NT2/D1 (cell line): ENCODE measurements at places on chromosomes 11 and 22.
A peak's percentile ranks its signal among the peaks of the same experiment; 100 is the strongest.

GRCh38 chr11:11697796-11698195 lies 76.0 kb upstream of the GALNT18 start:
- DNase-seq: no peak

- peak; percentile 32 for DNase-seq
Observed at GRCh38 chr22:42299586-42300258, 29.3 kb upstream of the TCF20 start.

DNA sequence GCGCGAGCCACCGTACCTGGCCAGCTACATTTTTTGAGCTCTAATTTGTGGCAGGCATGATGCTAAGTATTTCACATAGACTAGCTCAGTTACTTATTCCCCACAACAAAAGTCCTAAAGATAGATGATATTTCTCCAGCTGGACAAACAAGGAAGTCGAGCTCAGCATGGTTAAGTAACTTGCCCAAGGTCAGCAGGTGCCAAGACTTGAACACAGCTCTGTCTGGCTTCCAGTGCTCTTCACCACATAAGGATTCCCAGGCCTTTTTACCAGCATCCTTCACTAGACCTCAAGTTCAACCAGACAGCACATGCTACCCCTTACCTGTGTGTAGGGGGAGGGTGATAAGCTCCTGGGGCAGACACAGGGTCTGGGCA lies 177.3 kb upstream of the NCAM1 start:
- no peak for DNase-seq

GRCh38 chr22:18024956-18025720 lies 777 bp upstream of the MICAL3 start:
- DNase-seq: no peak

DNA sequence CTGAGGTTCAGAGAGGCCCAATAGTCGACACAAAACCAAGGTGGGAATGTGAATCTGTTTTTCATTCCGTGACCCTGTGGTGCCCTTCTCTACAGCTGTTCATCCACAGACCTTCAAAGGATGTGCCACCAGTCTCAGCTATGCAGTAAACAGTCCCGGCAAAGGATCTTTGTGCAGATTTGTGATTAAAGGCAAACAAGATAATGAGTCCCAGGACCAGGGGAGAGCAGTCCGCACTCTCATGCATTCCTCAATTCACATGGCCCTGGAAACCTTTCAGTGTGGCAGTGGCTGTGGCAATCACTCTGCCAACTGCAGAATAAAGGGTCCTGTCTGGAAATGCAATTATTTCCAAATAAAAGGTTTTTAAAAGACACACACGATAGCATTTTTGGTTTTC lies 418.6 kb downstream of the TENM4 start:
- no peak for DNase-seq

- DNase-seq: no peak
Observed at GRCh38 chr11:110032957-110033570, 60.1 kb upstream of the ZC3H12C start.

GRCh38 chr22:31138126-31138525 lies 2.2 kb downstream of the PLA2G3 start:
- DNase-seq: no peak

DNA sequence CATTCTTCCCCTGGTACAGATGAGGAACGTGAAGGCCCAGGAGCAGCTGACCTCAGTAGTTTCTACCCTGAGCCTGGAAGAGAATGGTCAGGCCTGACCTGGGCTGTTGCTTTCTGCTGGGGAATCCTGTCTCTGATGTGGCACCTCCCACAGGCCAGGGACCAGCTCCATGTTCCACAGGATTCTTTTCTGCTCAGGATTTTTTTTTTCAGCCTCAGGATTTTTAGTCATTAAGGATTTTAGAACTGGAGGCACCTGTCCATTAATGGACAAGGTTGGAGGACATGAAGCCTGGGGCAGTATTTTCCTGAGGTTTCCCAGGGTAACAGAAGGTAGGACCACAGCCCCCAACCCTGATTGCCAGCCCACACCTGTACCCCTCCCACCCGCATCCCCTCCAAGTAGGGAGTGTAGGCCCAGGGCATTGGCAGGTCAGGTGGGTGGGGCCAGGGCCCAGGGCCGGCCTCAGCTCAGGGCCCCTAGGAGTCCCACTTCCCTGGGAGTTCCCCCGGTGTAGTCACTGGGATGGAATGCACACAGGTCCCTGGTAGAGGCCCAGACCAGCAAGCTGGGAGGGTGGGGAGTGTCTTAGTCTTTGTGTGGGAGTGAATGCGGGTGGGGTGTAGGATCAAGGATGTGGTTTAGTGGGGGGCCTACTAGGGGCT lies 16.1 kb downstream of the BIK start:
- no peak for DNase-seq

DNA sequence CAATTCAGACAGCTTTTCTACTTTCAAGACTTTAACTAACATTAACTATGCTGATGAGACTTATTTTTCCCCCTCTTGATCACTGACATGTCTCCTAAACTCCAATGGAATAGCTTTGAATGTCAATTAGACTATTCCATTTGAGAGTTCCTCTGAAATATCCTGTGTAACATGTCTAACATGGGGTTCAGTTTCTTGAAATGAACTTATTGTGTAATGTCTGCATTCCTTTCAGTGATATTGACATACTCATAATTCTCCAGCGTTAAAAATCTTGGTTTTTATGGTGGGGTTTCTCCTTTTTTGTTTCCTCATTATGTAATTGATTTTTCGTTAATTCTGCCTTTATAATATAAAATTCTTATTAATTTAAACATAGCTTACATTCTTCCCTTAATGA lies 37.7 kb upstream of the SPTBN2 start:
- no peak for DNase-seq

DNA sequence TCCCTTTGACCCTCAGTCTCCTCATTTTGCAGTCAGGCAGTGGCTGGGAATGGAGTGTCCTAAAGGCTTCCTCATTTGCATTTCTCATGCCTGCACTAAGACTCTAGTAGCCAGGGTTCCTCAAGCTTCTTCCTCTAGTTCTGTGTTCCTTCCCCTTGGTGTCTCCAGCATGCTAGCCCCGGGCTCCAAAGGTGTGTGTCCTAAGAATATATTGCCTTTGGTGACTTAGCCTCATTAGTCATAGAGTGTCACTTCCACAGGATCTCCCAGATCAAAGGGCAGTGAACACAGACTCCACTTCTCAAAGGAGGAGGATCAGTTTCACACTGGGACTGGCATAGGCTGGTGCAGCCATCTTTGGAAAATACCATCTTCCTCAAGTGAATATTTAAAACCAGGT lies 21.4 kb upstream of the ACER3 start:
- no peak for DNase-seq

DNA sequence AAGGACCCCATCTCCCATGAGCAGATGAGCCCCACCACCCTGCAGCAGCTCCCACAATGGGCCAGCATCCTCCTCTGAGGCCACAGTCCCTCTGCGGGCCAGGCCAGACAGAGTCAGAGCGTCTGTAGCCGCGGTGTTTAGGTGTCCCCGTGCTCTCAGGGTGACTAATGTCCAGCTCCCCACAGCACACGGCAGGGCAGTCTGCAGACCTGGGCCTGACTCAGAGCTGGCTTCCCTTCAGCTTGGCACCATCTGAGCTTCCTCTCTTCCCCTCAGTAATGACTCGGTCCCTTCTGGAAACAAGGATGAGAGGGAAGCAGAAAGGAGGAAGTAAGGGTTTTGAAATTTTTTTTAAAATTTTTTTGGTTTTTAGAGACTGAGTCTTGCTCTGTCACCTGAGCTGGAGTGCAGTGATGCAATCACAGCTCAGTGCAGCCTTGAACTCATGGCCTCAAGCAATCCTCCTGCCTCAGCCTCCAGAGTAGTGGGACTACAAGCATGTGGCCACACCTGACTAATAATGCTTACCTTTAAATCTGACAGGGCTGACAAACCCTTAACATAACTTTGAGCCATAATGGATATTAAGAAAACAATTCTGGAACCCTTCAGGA lies 28.5 kb downstream of the LRRC74B start:
- DNase-seq: no peak

DNA sequence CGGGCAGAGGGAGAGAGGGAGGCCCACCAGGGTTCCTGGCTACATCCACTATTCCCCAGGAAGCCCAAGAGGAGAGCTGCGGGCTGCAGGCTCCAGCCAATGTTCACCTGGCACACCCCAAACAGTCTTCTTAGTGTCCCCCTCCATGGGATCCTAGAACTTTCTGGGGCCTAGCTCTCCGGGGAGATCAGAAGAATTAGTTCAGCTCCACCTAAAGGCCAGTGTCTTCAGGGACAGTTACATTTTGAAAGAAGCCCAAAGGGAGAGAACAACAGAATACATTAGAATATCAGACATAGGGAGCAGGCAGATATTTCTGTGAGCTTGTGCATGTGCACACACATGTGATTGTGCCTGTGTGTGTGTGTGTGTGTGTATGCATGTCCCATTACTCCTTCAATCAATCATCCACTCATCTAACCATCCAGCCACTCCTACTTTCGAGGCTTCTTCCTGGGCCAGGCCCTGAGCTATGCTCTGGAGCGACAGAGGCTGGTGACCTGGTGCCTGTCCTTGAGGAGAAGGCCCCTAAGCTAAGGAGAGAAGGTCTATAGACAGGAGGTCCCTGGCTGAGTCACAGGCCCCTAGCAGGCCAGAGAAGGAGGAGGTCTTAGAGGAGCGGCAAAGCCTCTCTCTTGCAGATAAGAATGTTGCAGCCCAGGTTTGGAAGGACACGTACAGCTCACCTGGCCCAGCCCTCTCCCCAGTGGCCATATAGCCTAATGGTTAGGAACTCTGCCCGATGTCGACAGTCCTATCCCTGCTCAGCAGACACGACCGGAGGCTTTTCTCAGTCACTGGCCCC lies 165.5 kb downstream of the DSCAML1 start:
- DNase-seq: no peak

DNA sequence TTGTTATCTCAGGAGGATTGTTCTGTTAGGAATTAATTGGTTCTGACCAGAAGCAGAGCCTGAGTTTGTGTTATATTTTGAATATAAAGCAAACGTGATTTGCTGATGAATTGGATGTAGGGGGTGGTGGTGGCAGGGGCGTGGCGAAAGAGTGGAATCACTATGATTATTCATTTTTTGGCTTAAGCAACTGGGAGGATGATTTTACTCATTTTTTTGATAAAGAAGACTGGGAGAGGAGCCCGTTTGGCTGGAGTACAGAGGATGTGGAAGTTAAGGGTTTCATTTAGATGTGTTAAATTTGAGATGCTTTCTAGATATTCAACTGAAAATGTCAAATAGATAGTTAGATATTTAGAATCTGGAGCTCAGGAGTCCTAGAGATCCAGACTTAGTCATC lies 83.4 kb upstream of the MYO18B start:
- no peak for DNase-seq

- DNase-seq: no peak
Observed at GRCh38 chr11:9211322-9211721, 53.8 kb downstream of the DENND5A start.

DNA sequence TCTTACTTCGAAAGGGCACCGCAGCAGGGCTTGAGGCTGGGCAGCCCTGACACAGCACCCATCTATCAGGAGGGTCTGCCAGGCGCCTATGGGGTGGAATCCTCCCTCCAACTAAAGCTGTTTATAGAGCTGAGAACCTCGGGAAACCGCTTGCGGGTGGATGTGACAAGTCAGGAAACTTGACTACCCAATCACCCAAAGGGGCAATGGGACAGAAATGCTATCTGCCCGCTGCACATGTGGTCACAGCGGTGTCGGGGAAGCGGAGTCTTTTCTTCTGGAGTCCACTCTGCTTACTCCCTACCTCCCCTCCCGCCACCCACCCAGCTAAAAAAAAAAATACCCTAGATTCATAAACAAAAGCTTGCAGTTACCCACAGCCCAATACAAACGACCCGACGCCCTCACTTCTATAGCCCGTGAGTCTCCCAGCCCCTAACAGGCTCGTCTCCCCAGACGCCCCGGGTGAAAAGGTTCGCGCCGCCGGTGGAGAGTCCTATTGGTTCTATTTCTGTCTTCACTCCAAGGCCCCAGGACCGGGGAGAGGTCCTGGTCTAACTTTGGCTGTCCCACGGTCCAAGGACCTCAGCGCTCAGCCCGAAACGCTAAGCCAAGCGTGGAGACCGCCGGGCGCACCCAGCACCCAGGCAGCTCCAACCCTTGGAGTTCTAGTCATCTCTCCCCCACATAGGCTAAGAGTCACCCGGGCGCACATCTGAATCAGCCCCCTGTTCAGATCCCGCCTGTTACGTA lies 1.4 kb downstream of the TRPC6 start:
- no peak for DNase-seq

DNA sequence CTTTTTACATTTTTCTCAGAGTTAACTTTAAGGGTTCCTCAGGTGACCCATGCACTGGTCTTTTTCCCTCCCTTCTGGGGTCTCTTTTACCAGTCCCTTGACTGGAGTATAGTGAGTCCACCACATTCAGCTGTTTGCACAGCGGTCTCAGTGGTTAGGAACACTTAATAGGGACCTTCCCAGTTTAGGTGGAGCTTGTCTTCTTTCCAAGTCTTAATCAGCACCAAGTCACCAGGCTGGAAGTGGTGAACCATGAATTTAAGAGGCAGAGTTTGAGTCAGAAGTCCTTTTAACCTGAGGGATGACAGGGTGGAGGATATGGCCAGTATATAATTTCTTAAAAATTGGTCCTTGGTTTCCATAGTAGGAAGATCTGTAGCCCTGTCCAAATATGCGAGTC lies 349.7 kb upstream of the MPPED2 start:
- no peak for DNase-seq

GRCh38 chr11:95055283-95055897 lies 6.2 kb downstream of the KDM4F start:
- DNase-seq: no peak

- no peak for DNase-seq
Observed at GRCh38 chr11:50181334-50181733, 148.7 kb downstream of the OR4C45 start.

- no peak for DNase-seq
Observed at GRCh38 chr22:29855611-29856181, 17.6 kb upstream of the ASCC2 start.

DNA sequence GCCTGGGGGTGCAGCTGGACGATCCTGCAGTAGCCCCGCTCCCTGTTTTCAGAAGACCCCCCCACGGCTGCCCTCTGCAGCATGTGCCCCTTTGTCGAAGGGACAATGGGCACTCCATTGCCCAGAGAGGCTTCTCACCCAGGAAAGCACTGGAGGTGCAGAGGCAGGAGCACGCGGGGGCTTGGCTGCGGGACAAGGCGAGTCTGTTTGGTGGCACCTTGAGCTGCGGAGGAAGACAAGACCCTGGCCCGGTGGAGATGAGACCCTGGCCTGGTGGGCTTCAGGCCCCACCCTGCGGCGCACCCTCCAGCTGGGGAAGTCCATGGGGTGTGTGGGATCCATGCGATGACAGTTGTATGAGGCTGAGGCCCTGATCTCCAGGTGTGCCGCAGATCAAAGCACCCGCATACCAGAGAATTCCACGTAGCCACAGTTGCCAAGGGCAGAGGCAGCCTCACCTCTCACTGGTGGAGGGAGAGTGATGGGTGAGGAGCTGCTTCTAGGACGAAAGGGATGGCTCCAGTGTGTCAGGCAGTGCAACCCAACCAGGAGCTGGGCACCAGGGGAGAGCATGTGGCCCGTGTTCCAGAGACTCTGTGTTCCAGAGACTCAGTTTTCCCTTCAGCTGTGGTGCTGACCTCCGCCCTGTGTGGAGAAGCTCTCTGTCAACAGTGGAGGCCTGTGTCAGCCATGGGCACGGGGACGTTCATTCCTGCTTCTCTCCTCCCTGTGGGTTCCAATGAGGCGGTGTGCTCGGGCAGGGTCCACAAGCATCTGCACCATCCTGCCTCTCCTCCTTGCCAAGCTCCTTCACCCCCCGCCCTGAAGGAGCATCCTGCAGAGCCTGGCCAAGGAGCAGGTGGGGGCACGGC lies 10.0 kb downstream of the TBX1 start:
- DNase-seq: no peak
